COR-L47 (cell line): ENCODE measurements at places on chromosomes 13 and 19.

- DNase-seq = no peak
Observed at GRCh38 chr13:74329962-74330361, 195.8 kb upstream of the KLF12 start.

DNA sequence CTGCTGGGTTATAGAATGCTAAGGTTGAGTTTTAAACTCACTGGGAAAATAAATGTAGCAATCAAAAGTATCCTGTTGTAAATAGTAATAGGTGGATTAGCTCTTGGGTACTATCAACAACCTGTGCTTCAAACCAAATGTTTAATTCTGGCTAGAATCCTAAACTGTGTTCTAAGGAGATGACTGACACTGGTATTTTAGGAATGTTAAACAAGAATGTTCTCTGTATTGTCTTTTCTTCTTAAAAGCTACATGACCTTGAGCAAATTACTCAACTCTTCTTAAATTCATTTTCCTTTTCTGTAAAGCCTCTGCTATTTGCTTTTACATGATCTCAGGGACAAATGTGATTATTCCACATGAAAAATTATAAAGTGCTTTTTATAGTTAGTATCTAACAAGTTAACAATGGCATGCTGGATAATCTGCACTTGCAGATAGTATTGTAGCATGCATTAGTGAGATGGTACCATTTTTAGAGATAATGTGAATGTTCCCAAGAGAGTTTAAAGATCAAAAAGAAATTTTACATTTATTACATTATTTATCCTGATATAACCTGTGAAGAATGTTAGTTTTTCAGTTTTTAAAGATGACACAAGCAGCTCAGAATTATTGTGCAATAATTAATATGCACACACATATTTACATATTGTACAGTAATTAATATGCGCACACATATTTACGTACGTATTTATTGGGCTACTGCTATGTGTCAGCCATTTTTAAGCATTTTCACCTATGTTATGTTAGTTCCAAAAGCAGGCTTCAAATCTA is 13.6 kb upstream of the EPSTI1 start:
- no peak for DNase-seq

GRCh38 chr13:81017513-81018152 is 676.7 kb upstream of the SPRY2 start:
- peak; percentile 53 for DNase-seq

GRCh38 chr13:63614874-63615612 is 2199.4 kb upstream of the PCDH20 start:
- no peak for DNase-seq

DNA sequence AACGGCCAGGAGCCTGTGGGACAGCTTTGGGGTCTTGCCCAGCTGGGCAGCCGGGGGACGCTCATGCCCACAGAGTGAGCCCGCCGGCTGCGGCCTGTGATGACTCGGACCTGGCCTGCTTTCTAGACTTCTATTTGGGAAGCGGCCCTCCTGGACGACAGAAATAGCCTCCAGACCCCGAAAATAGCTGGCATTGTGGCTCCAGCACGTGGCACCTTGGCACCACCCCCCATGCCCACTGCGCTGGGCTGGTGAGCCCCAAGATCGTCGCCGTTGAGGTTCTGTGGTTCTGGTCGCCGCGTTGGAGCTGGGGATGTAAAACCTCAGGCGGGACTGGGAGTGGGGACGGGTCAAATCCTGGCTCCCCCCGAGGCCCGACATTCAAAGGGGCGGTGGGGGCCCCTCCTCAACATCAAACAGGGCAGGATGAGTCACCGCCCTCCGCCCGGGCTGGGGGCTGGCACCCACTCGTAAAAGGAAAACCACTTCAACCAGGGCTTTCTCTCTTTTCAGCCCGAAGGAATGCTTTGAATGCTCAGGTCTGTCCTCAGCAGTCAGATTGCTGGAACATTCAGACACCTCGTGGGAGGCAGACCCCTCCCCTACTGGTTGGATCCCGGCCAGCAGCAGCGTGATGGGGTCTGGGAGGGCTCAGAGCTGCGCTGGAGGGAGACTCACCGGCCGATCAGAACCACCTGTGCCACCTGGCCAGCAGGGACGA is 42.1 kb downstream of the GADD45B start:
- DNase-seq = peak; percentile 15

- peak; percentile 53 for DNase-seq
Observed at GRCh38 chr19:532561-533363, 1.2 kb downstream of the CDC34 start.

DNA sequence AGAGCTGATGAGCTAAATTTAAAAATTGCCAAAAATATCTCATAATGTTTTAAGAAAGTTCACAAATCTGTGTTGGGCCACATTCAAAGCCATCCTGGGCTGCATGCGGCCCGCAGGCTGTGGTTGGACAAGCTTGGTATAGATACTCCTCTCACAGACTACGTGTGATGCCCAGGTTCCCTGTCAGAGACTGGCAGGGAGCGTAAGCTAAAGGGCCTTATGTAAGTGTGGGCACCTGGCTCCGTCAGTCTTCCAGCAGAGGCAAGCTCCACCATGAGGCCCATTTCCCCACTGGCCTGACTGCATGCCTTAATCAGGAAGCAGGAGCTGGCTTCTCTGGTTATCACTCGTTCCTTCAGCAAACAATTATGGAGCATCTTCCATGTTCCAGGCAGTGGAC is 200.2 kb downstream of the FOXO1 start:
- DNase-seq = no peak

GRCh38 chr19:45146251-45146650 is 14.5 kb downstream of the NKPD1 start:
- DNase-seq = no peak

- no peak for DNase-seq
Observed at GRCh38 chr13:46895381-46895780, 1.5 kb downstream of the HTR2A start.

DNA sequence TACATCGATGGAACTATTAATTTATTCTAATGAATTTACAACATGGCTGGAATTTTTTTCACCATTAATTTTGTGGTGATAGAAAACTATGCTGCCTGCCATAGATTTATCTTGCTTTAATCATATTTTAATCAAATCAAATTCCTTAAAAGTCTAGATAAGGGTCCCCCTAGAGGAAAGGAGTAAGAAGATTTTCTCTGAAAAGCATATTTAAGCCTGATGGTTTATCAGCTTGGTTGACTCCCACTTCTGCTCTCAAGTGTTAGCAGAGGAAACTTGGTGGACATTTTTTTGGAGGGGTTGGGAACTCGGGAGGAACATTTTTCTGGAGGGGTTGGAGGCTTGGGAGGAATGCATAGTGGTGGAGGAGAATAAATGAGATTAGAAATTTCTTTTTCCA is 253.3 kb downstream of the KCNRG start:
- DNase-seq = no peak
